ENCODE measurements at places on chromosomes 12 and 14.

DNA sequence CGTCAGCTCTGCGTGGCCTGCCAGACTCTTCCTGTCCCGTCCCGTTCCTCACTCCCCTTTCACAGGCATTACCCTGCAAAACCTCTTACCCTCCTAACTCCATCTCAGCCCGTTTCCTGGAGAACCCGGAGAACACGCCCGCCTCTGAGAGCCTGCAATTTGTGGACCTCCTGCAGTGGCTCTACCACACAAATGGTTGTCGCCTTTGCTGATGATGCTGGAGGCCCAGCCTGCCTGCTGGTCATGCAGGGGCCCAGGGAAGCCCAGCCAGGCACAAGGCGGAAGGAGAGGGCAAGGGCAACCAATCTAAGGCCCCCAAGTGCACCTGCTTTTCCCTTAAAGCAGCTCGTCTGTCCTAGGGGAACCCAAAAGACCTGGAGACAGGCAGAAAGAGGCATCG is 22.5 kb downstream of the RFLNA start:
- no peak for DNase-seq

DNA sequence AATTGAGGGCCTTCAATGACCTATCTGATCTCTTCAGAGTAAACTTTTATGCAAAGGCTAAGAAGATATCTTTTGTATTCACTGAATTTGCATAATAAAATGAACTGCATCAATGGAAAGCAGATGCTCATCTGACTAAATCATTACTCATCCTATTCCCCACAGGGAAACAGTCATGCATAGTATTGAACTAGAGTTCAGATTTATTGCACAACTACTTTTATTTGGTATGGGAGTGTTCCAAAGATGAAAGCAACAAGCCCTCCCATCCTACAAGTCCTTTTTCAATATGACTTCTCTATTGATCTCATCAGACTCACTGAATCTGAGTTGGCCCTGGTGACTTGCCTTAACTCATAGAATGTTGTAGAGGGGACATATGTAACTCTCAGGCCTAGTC is 159.8 kb downstream of the KITLG start:
- no peak for DNase-seq

GRCh38 chr12:94951071-94951934 is 52.2 kb downstream of the NDUFA12 start:
- no peak for DNase-seq

DNA sequence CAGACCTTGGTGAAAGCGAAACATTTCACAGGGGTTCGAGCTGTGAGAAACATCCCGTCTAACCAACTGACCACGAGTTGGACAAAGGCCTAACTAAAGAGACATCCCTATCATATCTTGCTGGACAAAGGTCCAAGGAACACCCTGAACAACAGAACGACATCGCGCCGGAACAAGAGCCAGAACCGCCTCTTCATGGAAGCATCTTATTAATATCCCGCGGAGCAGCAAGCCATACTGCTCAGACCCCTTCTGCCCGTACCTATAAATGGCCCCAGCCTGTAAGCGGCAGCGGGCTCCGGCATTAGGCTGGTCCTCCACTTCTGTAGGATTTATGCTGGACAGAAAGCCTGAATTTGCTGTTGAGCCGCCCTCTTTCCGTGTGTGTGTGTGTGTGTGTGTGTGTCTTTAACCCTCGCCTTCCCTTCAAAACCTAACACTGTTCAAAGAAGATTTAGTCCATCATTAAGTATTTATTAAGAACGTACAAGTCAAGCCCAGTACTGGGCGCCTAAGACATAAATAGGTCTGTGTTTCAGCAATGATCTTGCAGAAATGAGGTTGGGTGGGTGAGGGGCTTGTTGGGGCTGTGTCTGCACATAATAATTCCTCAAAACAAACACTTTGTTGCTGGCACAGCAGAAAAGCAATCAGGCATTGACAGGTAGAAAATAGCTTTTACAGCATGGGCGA is 1.9 kb downstream of the SLC6A15 start:
- DNase-seq, result no peak

DNA sequence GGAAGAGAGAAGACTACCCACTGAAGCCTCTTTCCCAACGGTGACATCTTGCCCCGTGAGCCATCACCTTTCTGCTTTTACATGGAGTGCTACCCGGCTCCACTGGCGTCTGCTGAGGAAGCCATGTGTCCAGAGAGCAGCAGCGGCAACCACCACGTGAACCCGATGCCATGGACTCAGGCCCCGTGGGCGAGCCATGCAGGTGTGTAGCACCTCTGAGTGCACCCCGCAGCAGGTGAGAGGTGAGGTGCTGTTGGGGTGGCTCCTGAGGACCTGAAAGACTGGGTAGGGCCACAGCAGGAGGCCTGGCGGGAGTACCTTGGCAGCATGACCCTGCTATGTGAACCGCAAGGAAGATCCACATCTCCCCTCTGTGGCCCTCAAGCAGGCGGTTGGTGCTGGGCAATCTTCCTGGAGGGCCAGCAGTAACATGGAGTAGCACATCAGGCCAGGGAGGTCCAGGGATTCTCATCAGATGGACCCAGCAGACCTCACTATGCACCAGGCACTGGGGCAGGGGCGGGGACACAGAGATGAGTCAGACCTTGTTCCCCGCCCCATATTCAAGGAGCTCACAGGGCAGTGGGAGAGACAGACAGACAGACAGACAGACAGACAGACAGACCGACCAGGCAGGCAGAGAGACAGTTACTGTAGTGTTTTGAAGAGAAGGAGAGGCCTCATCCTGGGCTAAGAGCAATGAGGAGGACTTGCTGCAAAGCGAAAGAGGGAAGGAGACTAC is 129.6 kb downstream of the PAPOLA start:
- DNase-seq, result no peak

GRCh38 chr12:3215410-3215975 is 138.3 kb downstream of the TSPAN9 start:
- no peak for DNase-seq

GRCh38 chr14:31590206-31590605 is 29.0 kb downstream of the NUBPL start:
- DNase-seq, result no peak

DNA sequence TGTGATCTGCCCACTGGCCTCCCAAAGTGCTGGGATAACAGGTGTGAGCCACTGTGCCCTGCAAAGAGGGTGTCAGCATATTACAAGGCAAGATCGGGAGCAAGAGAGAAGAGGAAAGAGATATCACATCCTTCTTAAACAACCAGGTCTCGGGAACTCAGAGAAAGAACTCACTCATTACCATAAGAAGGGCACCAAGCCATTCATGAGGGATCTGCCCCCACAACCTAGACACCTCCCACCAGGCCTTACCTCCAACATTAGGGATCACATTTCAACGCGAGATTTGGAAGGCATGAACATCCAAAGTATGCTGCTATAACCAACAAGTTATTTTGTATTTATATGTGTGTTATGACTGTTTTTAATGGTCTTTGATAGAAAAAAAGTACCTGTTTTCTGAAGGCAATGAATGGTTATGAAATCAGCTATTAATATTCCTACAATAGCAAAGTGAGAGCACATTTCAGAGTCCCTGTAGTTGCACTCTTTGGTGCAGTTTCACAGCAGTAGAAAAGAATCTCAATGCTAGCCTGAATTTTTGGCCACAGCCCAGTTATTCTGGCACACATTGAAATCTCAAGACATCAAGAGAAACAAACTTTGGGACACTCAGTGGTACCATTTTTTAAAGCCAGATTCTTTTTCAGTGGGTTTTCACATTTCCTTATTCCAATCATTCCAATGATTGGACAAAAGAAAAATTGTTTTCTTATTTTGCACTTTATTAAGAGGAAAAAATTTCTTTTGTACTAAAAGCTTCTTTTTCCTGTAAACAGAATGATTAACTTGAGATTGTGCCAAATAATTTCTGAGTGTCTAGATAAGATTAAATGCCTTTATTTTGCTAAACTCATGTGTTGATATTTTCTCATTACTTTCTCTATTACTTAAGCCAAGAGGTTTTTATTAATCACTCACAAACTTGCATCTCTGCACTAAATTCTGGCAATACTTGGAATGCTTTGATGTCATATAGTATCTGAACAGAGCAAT is 582.6 kb upstream of the ATP2B1 start:
- no peak for DNase-seq

DNA sequence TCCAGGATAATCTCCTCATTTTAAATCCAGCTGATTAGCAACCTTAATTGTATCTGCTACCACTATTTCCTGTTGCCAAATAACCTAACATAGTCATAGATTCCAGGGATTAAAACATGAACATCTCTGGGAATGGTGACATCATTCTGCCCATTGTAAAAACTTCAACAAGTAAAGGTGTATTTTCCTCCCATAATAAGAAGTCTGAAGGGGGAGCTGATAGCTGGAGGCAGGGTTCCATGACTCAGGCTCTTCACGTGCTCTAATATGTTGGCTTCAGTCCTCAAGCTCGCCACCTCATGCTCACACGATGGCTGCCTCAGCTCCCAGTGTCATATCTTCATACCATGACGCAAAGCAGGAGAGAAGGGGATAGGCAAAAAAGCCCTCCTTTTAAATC is 172.0 kb upstream of the VASH1 start:
- DNase-seq, result no peak

- DNase-seq, result no peak
Observed at GRCh38 chr12:105431537-105432100, 101.1 kb downstream of the C12orf75 start.

DNA sequence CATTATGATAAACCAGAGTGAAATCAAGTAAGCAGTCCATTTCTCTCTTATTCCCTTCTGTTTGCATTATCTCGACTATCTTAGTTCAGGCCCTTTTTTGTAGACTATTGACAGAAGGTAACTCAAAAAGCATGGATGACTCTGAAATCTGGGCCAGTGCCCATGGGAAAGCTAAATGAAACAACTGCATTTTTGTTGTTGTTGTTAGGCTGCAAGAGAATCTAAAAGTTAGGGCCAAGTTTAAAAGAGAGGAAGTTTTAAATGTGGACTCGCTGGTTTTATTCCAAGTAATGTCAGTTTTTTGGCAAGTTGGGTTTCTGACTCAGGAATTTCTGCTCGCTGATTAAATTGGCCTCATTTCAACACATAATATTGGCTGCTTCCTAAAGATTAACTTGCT is 201.1 kb downstream of the PIK3C2G start:
- DNase-seq, result no peak

- DNase-seq, result no peak
Observed at GRCh38 chr14:57029620-57030253, 219.5 kb upstream of the OTX2 start.

DNA sequence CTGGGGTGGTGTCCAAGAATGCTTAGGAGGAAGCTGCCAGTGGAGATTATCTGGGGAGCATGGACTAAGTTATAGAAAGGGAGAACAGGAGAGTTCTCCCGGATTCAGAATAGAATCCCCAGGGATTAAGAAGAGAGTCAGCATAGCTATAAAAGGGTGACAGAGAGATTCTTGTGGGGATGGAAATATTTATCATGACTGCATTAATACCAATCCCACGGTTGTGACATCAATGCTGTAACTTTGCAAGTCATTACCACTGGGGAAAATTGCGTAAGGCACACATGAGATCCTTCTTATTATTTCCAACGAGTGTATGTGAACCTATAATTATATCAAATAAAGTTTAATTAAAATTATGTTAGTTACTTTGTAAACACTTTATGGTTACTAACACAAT is 447.9 kb upstream of the TMEM132C start:
- DNase-seq, result no peak

GRCh38 chr14:92704036-92704804 is 44.2 kb downstream of the LGMN start:
- DNase-seq, result no peak

- DNase-seq, result no peak
Observed at GRCh38 chr14:47507861-47508260, 167.5 kb downstream of the MDGA2 start.

DNA sequence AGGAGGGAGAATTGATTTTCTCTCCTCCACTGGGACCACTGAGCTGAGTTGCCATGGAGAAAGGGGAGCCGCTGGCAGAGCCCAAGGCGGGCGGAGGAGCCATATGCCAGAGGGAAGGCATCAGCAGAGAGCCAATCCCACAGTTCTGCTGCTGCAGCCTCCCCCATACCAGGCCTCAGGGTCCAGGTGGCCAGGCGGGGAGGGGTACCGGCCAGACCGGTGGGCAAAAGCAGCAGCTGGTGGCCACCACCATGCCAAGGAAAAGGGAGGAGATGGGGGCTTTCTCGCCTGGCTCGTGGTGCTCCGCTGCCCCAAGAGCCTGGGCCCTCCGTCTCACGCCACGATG is 72.8 kb downstream of the PITPNM2 start:
- no peak for DNase-seq

GRCh38 chr12:88342251-88342806 is 200.2 kb downstream of the TMTC3 start:
- no peak for DNase-seq

DNA sequence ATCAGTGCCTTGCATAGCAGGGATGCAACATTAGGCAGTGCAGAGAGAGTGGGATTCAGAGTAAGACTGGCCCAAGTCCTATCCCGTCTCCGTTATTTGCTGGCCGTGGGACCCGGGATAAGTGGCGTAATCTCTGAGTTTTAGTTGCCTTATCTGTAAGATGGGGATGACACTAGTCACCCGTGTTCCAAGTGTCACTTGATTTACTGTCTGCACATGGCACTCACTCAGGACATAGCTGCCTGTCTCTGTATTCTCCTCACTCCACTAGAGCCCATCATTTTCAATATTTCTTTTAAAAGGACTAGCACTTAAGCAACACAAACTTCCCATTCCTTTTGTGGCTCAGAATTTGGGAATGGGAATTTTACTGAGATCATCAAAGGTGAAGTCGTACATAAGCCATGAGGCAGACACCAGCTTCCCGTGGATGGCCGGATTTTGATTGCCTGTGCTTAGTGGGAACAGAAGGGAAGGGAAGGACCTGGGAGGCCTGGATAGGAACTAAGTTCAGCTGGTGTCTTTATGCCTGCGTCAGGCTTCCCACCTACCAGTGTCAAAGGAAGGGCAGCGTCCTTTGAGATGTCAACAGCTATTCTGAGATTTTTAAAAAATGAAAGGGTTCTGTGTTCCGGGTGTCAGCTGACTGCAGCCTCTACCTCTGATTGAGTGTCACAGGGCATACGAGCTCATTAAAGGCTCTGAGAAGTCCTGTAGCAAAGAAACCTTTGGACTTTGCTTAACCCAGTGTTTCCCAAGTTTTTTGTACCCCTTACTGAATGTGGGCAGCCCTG is 361.4 kb downstream of the CACNA1C start:
- DNase-seq, result no peak

- DNase-seq, result no peak
Observed at GRCh38 chr14:102857444-102857843, 65.0 kb upstream of the AMN start.

DNA sequence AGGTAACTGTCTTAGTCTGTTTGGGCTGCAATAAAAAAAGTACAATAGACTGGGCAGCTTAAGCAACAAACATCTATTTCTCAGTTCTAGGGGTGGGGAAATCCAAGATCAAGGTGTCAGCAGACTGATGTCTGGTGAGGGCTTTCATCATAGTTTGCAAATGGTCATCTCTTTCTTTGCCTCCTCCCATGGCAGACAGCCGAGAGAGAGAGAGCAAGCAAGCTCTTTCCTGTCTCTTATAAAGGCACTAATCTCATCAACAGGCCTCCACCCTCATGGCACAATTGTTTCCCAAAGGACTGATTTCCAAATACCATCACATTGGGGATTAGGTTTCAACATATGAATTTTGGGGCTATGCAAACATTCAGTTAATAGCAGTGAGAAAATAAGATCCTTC is 445.6 kb upstream of the FLRT2 start:
- no peak for DNase-seq
